ENCODE measurements at places on chromosomes 3 and 15.
A peak's percentile ranks its signal among the peaks of the same experiment; 100 is the strongest.

GRCh38 chr3:53846134-53846850 lies at the start of the genes CHDH and IL17RB:
TSS of gene CHDH (minus strand) at chr3:53846419. CDS start at chr3:53824008, 22,411 bp downstream.
TSS of gene IL17RB (plus strand) at chr3:53846568. CDS start at chr3:53846589, 21 bp downstream.
- DNase-seq, result no peak

DNA sequence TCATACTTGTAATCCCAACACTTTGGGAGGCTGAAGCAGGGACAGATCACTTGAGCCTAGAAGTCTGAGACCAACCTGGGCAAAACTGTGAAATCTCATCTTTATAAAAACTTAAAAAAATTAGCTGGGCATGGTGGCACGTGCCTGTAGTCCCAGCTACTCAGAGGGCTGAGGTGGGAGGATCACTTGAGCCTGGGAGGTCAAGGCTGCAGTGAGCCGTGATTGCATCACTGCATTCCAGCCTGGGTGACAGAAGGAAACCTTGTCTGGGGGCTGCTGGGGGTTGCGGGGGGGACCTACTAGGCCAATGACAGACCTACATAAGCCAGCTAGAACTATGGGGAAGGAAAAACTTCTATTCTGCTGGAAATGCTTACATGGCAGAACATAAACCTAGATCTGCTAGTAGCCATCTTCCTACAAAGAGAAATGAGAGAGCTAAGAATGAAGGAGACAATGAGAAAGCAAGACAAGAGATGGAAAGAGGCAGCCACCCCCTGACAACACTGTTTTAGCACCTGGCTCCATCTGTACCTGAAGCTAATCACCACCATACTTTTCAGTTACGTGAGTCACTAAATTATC lies 23.9 kb downstream of the FOXP1 start:
- no peak for DNase-seq

DNA sequence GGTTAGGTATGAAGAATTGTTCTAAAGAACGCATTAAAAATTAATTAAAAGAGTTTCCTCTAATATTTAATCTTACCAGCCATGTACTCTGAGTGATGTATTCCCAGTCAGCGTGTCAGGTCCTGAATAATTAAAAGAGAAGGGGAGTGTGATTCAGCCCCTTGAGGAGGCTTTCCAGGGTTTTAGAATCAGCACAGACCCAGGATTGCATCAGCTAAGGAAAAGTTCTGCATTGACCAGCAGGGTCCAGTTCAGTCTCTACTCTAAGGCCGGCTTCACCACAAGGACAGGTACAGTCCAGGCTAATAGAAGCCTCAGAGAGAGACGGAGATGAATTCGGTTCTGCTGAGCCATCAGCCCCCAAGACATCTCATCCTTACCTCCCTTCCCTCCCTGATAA lies 499.5 kb upstream of the PROK2 start:
- DNase-seq, result no peak

- DNase-seq, result peak; percentile 98
Observed at GRCh38 chr3:44439499-44440295, 37.8 kb downstream of the ZNF445 start.

DNA sequence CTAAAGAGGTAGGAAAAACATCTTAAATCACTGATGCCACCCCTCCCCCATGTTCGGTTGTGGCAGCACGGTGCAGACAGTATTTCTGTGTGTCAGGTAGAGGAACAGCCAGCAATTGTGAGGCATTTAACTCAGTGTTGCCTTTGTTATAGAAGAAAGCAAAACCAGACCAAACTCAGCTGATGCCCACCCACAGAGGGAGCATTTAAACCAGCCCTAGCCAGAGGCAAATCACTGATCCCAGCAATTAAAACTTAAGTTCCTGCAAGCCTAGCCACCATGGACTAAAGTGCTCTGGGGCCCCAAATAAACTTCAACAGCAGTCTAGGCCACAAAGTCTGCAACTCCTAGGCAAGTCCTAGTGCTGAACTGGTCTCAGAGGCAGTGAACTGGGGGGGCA lies 94.5 kb downstream of the CFAP20DC start:
- DNase-seq, result no peak

DNA sequence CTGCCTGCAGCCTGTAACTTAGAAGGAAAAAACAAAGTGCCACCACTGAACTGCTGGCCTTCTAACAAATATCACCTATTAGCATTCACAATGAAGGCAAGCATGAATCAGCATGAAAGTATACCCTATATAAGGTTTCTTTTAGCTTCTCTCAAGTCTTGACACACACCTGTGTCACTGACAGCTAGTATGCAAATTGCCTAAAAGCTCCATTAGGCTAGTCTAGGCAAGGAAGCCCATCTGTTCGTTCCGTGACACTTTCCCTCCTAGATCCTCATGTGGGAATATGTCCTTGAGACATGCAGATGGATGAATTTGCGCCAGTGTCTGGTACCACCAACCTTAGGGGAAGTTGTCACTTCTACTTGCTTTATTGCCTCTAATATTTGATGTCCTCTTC lies 129.3 kb downstream of the RBMS3 start:
- no peak for DNase-seq

DNA sequence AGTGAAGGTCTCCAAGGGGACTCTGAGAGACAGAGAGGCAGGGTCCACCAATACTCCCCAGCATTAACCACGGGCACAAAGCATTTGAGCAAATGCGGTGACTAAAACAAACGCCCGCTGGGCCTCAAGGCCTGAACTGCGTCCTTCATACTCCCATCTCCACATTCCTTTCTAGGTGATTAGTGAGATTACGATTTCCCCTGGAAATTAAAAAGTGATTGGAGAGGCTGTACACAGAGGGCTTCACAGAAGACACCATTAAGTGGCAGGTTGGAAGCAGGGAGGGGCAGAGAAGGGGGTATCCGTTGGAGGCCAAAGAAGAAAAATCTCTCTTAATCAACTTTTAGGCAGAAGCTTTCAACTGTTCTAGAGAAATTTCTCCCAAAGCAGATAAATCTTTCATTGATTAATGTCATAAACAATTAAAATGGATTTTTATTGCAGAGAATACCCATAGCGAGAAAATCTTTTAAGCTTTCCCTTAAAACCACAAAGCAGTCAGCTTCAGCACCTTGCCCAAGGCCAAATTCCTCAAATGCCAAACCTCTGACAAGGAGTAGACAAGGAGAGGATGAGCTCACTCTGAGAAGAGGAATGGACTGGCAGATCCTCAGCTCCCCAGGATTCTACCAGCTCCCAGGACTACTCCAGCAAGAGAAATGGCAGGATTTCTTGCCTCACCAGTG lies 38.2 kb downstream of the MB21D2 start:
- DNase-seq, result no peak

DNA sequence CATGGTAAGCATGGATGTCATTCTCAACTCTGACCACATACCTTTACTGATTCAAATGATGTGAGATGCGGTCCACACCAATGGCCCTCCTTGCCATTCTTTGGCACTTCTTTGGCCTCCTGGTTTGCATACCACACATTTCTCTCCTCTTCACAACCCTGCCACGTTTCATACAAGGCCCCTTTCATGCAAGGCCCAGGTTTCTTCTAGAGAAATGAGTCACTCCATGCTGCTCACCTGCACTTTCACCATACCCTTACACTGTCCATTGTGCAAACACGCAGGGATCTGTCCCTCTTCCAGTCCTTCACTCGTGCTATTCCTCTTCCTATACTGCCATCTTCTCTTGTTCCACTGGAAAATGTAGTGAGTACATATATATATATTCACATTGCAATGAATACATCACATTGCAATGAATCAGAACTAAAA lies 24.4 kb upstream of the SLC24A5 start:
- DNase-seq, result no peak

DNA sequence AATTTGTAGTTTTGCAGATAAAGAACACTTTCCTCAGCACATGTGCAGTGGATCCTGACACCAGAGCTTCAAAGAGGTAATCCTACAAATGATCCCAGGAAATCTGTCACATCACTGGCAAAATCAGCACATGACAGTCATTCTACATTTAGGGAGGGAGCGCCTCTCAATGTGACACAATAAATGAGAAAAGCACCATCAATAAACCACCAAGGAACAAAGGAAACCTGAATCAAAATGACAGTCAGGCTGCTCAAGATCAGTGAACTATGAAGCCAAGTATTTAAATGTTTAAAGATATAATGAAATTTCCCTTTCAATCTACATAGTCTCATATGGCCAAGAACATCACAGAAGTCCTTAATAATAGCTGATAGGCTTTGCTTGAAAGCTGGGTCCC lies 119.5 kb downstream of the LRRN1 start:
- DNase-seq, result no peak

- no peak for DNase-seq
Observed at GRCh38 chr15:96553006-96553405, 222.5 kb downstream of the NR2F2 start.

DNA sequence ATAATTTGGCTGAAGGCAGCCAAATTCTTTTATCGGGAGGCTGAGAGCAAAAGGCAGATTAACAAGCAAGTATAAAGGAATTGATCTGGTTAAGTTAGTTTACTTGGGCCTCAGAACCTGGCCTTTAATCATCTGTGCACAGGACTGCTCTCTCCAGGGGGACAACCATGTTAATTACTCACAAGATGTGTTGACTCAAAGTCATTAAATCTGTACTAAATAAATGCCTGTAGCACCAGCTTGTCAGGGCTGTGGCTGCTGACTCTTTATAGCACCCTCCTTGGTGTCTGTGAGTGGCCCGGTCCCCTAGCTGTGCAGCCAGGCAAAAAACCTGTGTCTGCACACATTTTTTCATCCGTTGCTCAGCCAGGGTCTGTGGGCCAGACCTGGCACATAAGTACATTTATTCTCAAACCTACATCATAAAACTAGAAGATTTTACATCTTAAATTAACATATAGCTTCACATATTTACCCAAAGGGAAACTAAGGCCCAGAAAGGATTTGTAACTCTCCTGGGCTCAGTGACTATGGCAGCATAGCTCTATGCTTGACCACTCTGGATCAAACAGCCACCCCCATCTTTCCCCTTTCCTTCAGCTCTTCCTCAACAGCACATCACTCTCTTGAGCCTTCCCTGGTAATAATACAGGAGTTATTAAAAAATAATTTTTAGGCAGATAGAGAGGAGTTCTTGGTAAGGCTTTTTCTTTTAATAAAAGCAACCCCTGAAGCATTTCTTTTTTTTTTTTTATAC lies 51.4 kb downstream of the NCEH1 start:
- no peak for DNase-seq

- peak; percentile 78 for DNase-seq
Observed at GRCh38 chr15:40847223-40847961, 3.5 kb downstream of the SPINT1 start.

DNA sequence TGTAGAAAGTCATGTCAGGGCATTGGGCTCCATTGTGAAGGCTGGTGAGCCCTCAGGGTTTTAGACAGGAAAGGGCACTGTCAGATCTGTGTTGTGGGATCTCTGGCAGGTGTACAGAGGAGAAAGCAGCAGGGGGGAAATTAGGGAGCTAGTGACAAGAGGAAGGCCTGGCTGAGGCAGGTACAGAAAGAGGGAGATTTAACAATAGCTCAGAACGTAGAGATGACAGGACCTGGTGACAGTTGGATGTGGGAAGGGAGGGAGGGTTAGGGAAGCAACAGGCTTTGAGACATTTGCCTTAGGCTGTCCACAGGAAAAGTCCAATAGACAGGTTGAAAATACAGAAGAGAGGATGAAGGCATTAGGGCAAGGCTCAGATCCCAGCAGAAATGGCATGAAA lies 288.1 kb downstream of the EPHB1 start:
- DNase-seq, result no peak

DNA sequence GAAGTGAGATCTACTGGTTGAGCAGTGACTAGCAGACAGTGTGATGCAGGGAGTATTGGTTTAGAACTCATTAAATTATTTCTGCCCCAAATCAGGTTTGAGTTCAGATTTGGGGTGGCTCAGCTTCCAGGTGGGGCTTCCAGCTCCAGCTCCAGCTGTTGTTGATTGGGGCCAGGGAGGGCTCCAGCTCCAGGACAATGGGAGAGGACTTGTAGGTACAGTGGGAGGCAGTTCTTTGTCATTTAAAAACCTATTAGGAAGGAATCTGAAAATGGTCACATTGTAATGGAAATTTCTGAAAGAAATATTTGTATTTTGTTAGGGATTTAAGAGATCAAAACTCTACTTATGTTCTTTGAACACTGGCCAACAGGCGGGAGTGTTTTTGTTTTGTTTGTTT lies 97.0 kb downstream of the FNDC3B start:
- no peak for DNase-seq

DNA sequence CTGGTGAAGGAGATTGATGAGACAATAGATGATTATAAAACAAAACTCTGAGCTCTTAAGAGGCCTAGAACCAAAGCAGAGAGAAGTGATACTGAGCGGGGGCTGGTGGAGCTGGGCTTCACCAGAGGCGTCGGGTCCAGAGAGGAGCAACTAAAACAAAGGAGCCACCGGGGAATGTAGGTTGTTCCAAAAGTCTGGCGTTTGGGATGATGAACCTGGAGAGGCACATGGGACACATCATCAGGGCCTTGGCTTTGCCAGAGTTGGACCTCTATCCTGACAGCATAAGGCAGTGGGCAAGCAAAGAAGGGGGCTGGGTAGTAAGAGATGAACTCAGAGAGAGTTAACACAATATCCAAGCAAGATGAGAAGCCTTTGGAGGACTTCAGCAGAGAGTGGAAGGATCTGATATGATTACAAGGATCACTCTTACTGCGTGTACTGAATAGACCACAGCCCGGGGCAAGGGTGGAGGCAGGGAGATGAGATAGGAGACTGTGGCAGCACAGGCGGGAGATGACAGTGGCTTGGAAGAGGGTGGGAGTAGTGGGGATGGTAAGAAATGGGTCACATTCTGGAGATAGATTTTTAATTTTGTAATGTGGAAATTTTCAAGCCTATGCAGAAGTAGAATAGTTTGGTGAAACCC lies 36.0 kb upstream of the RASA2 start:
- DNase-seq, result peak; percentile 77

DNA sequence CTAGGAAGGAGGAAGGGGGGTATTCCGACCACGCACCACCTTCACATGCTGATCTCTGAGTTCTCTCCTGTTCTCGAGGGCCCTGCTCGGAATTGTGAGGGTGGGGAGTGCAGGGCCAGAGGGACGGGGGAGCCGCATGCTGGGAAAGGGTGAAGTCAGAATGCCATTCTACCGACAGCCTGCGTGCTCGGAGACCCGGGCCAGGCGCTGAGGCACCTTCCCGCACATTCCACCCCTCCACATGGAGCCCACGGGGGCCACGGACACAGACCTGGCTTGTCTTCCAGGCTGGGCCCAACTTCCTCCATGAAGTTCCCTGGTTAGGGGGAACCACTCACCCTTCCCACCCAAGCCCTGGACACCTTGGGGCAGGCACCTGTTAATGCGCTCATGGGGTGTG lies 28.7 kb upstream of the PIGZ start:
- DNase-seq, result no peak

GRCh38 chr3:61233746-61234145 lies 17.5 kb downstream of the FHIT start:
- DNase-seq, result no peak

- no peak for DNase-seq
Observed at GRCh38 chr3:10363935-10364334, 43.0 kb upstream of the SEC13 start.

GRCh38 chr3:167969548-167969947 lies 126.2 kb downstream of the GOLIM4 start:
- DNase-seq, result no peak

DNA sequence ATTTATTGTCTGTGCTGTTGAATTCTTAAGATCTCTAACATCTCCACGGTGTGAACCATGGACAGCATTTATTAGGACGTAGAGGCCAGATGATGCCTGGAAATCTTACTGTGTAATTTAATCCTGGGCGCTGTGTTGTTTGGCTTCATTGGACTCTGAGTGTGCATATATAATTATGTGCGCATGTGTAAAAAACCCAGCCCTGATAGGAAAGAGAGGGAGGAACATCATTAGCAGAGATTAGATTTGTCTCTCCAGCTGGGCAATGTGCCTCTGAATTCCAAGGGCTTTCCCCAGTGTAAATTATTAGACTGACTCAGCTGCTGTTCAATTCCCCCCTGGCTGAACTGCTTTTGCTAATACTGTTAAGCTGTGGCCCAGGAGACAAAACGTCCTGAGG lies 39.6 kb downstream of the MAP3K13 start:
- no peak for DNase-seq

GRCh38 chr3:126135406-126136076 lies 44.8 kb downstream of the ALDH1L1 start:
- DNase-seq, result no peak
